Fibroblast of skin of left biceps (primary cell): ENCODE measurements at places on chromosomes 4 and X.

DNA sequence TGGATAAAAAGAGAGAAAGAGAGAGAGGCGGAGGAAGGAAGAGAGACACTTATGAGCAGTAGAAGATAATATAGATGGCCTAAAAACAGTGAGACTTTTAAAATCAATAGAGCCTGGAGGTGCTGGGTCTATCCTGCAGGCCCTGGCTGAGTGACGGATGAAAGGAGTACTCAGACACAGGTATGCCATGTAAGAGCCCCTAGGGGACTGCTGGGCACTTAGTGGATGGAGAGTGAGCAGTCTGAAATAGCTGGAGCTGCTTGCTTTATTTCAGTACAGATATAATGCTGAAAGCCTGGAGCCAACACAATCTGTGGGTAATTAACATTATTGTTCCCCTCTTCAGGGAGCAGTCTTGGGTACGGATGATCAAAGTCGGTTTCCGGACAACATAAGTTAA is 578.6 kb downstream of the SPOCK3 start:
- DNase-seq, result no peak

DNA sequence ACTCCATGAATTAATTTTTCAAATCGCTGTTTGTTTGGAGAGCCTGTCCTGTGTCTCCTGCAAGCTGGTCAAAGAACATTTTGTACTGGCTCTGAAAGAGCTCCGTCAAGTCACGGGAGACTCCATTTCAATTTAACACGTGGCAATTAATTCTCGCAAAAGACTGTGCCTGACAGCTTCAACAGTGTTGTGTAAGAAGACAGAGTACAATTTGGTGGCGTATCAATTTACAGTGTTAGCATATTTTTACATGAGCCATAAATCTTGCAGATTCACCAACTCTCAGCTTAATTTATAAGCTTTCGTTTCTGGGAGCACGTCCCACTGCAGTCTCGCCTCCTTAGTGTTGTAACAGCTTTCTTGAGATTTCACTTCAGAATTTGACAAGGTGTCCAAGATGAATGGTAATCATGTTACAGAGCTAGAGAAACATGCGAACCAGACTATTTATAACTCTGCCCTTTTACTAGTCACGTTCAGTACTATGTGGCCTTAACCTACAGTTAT is 70.8 kb downstream of the RWDD4 start:
- peak; percentile 75 for DNase-seq

- DNase-seq, result no peak
These were observed 3.6 kb upstream of the FMR1 start for GRCh38 chrX:147908106-147908505.

DNA sequence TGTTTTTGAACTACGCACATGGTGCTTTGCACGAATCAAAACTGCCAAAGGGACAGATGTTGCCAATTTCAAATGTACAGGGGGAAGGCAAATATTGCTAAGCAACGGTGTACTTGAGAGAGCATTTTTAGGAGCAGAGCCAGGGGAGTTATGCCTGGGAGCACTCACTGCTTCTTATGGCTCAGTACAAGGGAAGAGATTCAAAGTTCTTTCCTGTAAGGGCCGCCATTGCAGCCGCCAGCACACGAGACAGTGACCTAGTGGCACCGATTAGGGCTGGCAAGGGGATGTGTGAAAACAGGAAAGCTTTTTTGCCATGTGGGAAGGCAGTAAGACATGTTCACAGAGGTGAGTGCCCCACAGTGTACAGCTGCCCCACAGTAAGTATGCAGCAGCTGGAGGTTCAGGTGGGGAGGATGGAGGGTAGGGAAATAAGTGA is 133.8 kb downstream of the AFF1 start:
- no peak for DNase-seq

DNA sequence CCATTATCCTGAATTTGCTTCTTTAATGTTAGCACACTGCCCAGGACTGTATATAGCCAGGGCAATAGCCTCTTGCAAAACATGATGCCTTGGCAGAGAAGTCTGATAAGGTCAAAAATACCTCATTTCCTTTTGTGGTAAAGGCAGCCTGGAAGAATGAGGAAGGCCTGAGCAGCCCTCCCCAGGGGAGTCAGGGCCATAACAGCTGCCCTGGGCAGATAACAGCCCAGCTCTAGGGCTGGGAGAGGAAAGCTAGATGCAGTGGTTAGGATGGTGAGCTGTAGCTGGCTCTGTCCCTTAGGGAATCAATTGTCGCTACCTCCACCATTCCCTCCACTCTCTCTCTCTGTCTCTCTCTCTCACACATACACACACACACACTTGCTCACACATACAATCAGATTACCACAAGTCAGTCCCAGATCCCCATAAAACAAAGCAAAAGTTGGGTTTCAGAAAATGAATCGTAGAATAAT is 29.2 kb downstream of the EFHC2 start:
- DNase-seq, result no peak

DNA sequence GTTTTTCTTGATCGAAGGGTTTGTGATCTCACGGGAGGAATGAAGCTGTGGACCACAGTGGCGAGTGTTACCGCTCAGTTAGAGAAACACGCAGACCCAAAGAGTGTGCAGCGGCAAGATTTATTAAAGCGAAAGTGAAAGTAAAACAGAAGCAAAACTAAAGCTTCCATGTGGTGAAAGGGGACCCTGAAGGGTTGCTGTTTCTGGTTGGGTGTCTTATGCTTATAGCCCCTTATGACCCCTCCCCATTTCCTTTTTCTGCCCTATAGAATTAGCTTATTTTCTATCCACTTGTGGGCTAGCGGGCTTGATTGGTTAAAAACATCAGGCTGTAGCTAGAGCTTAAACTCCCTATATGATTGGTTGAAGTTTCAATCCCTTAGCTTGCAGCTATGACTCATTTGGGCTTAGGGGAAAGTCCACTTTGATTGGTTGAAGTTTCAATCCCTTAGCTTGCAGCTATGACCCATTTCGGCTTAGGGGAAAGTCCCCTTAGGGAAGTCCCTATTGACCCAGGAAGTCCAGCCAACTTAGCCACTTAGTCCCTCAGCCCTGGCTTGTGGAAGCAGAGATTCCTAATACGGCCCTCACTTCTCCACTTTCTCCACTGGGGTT is 171.2 kb upstream of the NWD2 start:
- DNase-seq, result no peak

DNA sequence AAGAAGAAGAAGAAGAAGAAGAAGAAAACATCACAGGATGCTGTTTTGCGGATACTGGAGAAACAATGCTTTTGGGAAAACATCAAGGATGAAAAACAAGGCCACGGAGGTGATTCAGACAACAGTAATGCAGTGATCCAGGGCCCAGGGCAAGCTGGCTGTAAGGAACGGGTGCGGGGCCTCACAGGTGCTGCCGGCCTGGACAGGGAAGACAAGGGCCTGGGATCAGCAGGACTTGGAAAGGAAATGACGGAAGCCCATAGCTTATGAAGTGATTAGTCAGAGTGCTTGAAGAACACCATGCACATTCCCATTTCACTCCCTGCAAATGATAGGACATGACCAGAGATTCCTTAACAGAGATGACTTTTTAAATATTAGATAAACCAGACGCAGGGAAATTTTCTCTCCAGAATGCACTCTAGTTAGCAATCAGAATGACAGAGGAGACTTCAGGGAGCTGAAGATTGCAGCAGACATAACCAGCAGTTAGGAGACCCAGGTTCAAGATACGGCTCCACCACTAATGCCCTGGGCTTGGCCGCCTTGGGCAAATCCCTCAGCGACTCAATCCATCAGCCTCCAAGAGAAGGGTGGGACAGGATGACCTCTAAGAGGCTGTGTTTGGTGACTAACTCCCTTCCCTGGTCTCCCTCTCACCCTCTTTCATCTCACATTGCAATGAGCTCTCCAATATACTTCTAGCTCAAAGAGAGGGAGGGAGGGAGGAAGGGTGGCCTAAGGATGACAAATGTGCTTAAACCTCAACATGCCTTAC is 54.1 kb downstream of the APBB2 start:
- no peak for DNase-seq

GRCh38 chr4:114879916-114880669 is 233.3 kb downstream of the NDST4 start:
- no peak for DNase-seq

DNA sequence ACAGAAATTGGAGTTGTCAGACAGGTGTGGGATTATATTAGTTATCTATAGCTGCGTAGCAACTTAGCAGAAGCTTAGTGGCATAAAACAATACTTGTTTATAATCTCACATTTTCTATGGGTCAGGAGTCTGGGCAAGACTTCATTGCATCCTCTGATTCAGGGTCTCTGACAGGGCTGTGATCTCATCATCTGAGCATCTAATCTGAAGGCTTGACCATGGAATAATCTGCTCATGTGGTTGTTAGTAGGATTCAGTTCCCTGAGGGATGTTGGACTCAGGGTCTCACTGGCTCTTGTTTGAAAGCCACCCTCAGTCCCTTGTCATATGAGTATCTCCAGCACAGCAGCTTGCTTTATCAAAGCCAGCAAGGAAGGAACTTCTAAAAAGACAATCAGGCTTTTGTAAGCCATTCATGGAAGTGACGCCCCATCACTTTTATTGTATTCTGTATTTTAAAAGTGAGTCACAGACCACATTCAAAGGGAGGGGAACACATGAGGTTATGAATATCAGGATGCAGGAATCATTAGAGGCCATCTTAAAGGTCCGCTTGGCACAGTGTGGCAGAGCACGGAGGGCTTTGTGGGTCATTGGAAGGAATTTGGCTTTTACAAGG is 37.2 kb upstream of the FAM9B start:
- DNase-seq, result no peak

DNA sequence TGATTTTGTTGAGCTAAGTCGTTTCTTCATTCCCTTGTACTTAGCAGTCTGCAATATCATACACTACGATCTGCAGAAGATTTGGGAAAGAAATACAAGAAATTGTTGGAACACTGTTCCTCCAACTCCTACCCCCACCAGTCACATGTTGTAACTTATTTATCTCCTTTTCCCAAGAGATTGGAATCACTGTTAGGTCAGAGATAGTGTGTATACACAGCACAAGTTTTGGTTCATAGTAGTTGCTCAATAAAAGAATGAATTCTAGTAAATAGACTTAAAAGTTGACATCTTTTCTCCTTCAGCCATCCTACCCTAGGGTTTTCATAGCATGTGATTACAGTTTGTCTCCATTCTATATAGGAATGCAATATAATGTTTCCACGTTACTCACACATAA is 68.8 kb downstream of the ARFIP1 start:
- no peak for DNase-seq

GRCh38 chr4:88297725-88298454 is 13.5 kb upstream of the PPM1K start:
- no peak for DNase-seq

- DNase-seq, result no peak
These were observed 222.1 kb downstream of the STIM2 start for GRCh38 chr4:27082776-27083175.

- no peak for DNase-seq
These were observed 53.1 kb downstream of the FAM114A1 start for GRCh38 chr4:38920677-38921076.

DNA sequence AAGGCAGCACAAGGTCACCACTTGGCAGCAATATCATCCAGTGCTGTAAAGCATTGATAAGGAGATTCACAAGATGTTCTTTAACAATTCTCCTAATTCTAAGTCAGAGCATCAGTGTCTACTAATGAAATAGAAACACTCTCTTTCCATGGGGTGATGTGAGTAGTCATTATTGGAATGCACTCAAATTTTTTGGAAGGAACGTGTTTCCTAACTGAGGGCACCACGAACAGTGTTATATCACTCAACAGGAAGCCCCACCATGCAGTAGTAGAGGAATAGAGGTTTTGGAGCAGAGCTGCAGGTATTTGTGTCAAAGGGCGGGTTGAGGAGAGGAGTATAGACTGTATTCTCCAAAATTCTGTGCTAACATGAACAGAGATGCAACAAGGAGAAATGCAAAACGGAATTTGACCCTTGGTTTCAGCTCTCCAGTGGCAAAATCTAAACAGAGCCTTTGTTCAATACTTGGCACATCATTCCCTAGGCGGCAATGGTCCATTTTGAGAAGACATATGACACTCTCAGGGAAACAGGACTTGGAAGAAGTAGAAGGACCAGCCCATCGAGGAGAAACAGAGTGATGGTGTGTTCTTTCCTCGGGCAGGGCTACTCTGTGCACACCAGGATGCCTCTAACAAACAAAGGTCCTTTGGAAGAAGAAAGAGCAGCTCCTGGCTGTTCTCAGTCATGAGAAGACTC is 98.9 kb downstream of the CPEB2 start:
- no peak for DNase-seq

DNA sequence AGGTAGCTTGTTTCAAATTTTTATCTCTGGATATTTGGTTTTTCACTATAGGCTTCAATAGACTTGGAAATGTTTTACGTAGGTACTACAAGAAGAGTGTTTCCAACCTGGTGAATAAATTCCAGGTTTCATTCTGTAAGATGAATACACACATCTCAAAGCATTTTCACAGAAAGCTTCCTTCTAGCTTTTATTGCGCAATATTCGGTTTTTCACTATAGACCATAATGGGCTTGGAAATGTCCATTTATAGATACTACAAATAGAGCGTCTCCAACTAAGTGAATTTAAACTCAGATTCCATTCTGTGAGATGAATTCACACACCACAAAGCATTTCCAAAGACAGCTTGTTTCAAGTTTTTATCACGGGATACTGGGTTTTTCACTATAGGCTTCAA is 857.7 kb upstream of the HS3ST1 start:
- no peak for DNase-seq

GRCh38 chr4:169269916-169270809 is 593 bp downstream of the SH3RF1 start:
- DNase-seq, result no peak

- no peak for DNase-seq
These were observed 14.3 kb upstream of the NAT8L start for GRCh38 chr4:2044542-2045517.

DNA sequence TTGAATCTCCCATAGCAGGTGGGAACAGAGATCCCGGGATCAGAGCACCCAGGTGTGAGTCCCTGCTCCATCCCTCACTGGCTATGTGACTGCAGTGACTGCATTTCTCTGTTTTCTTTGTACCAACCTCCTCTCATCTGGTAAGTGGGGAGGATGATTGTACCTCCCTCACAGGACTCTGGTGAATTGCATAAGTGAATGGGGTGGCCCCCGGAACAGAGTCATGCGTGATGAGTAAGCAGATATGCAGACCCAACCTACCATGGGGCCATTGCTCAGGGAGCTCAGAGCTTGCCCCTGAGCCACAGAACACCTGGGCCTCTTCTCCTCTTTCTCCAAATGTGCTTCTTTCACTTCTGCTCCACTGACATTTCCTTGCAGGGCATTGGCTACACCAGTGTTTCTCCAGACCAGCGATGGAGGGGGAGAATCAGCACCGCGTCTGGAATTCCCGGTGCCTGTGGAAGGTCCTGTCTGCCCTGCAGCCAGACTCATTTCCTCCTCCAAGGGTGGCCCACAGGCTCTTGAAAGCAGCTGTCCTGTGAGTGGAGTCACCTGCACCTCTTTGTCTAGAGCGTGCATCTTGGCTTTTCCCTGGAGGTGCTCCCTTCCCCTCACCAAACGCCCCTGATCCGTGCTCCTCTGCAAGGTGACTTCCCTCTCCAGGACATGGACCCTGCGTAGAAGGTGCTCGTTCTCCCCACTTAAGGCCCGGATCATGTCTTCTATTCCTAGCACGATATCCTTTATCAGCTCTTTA is 30.0 kb downstream of the C4orf50 start:
- DNase-seq, result no peak
